SJSA1 (cell line): ENCODE measurements at places on chromosomes 4 and X.

- DNase-seq = no peak
Measured at GRCh38 chr4:110611968-110612447, 10.9 kb downstream of the PITX2 start.

GRCh38 chrX:30489323-30489722 is 88.2 kb downstream of the TASL start:
- DNase-seq = no peak

GRCh38 chr4:5139141-5139540 is 87.9 kb downstream of the STK32B start:
- DNase-seq = no peak

DNA sequence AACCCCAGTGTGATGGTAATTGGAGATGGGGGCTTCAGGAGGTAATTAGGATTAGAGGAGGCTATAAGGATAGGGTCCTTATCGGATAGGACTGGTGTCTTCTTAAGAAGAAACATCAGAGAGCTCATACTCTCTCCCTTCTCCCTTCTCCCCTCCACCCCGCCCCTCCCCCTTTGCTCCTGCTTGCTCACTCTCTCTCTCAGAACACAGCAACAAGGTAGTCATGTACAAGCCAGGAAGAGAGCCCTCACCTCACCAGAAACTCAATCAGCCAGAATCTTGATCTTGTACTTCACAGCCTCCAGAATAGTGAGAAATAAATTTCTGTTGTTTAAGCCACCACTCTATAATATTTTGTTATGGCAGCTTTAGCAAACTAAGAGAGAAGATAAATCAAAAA is 4.5 kb downstream of the DDX60L start:
- DNase-seq = no peak

DNA sequence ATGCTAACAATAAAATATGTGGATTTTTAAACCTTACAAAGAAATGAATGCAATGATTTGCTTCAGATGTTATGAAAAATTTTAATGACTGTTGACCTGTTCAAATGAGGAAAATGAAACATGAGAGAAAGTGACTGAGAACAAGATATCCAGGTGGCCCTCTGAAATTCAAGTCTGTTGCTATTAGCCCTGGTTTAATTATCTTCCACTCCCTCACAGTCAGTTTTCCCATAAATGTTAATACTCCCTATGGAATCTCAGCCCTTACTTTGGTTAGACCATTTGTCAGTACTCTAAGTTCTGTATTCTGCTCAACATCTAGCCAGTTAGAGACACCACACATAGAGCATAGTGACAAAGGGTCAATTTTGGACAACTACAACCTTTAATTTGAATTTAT is 327.8 kb downstream of the PDGFC start:
- DNase-seq = no peak

GRCh38 chr4:102809190-102809589 is 18.2 kb downstream of the UBE2D3 start:
- DNase-seq = no peak
